Prostate gland (tissue), 2 donors: ENCODE measurements at places on chromosomes 5 and 9. TPM values are rescaled to one million over a fixed set of nuclear protein-coding genes. Genes with fewer than 3 reads are reported as not detected.

DNA sequence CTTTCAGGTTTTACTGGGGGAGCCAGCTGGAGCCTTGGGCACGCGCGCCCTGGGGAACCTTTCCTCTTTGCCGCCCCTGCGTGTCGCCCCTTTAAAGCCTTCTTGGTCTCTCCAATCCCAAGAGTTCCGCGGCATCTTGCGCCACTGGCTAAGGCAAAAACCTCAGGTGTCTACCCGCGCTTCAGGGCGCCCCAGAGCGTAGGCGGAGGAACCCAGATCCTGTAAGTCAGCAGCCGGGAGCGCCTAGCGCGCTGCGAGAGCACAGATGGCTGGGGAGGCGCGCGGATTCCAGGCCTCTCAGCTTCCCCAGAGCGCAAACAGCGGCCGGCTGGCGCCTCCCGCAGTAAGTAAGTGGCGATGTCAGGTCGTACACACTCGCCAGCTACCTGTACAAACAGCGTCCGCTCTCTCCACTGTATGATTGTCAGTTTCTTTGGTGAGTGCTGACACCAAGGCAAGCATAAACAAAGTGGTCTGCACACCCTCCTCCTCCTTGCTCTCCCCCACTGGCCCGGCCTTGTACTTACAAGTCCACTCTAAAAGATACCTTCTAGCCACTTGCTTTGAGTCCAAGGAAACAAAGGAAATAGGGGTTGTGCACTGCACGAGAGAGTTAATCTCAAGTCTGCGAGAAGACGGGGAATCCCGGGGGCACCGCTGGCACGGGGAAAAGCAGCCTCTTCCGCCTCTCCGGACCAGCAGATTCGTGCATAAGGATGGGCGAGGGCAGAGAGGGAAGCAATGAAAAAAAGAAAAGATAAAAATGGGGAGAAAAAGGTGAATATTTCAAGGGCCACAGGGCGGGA is 2.9 kb downstream of the HTR1A start:
- no peak for DNase-seq

- DNase-seq: no peak
Measured at GRCh38 chr9:103798620-103799019, 295.5 kb upstream of the SMC2 start.

Gene RFX3
- total RNA-seq: 15.5 TPM

Gene ZNF608
- 25.3 TPM for total RNA-seq

Gene ISOC1
- total RNA-seq: 31.1 TPM
